ENCODE measurements at places on chromosomes 2 and 18.

DNA sequence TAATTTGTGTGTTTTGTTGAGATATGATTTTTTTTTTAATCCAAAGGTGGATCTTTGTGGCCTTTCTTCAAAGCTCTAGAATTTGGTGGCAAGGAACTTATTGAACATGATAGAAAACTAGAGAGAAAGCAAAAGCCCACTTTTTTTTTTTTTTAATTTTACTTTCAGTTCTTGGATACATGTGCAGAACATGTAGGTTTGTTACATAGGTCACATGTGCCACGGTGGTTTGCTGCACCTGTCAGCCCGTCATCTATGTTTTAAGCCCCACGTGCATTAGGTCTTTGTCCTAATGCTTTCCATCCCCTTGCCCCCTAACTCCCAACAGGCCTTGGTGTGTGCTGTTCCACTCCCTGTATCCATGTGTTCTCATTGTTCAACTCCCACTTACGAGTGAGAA, 135.9 kb downstream of the RHBDD1 start:
- DNase-seq = no peak

DNA sequence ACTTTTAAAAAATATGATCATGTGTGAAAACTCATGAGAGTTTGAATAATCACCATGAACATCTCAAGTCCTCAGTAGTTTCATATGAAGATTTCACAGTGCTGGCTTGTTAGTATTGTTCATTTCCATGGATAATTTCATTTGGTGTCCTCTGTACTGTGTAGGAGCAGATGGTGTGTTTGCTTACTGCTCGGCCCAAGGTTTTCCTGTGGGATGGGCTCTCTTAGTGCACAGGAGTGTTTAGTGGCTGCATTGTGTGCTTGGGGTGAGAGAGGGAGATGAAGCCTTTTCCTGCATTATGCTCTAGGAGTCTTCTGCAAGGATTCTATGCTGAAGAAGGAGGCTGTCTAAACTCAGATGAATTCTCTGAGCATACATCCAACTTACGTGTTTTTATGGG, 270.6 kb downstream of the SOCS6 start:
- no peak for DNase-seq

DNA sequence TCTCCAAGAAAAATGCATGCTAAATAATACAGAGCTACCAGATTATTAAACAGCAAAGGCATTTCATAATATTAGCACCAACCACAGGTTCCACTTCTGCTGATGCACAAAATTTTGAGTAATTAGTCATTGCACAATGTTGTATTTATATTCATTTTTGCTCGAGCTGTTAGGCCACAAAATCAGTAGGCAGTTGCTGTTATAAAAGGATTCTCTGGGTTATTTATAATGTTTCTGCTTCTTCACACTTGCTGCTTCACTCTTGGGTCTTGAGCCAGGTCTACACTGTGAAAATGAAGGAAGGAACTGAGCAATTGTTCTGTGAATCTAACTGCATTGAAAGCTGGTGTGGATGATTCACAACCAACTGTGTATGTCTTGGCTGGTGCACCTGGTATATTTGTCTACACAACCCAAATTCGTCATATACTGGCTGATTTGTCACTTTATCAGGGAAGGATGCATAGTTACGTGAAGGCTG, 38.3 kb downstream of the MRPL33 start:
- no peak for DNase-seq

GRCh38 chr18:44516450-44516849, 164.2 kb upstream of the SETBP1 start:
- DNase-seq = no peak

DNA sequence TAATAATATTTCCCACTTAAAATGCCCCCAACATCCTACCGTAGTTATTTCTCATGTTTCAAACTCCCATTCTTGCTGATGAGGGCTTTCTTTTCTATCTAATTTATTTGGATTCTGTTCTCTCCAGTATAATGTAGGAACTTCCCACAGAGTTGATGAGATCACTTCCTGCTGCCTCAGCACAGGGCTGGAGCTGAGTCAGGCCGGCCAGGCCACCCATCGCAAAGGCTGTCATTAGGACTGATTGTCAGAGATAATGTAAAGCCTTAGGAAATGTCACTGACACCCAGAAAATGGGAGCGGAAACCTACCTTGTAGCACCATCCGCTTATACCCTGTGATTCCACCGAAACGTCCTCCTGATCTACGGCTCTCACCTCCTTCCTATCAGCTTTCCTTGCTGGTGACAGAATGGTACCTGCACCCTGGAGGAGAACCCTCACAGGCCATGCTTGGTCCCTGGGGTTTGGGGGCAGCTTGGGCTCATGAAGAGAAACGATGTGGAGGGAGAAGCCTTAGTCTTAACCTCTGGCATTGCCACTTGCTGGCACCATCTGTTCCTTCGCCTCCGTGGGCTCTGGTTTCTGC, 672.8 kb upstream of the ID2 start:
- no peak for DNase-seq

DNA sequence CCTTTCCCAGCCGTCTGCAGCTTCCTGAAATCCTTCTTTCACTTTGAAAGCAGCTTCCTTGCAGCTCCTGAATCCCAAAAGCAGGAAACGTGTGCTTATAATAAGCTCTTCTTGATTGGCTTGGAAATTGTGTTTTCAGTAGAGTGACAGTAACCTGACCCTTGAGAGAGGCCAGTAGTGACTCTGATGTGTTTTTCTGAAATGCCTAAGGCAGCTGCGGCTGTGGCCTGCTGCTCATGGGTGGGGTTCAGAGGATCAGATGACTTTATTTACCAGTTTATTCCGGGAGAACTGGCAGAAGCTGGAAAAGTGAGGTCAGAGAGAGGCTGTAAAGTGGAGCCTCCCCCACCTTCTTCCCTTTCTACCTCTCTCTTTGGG, 31.9 kb upstream of the RPIA start:
- DNase-seq = no peak

DNA sequence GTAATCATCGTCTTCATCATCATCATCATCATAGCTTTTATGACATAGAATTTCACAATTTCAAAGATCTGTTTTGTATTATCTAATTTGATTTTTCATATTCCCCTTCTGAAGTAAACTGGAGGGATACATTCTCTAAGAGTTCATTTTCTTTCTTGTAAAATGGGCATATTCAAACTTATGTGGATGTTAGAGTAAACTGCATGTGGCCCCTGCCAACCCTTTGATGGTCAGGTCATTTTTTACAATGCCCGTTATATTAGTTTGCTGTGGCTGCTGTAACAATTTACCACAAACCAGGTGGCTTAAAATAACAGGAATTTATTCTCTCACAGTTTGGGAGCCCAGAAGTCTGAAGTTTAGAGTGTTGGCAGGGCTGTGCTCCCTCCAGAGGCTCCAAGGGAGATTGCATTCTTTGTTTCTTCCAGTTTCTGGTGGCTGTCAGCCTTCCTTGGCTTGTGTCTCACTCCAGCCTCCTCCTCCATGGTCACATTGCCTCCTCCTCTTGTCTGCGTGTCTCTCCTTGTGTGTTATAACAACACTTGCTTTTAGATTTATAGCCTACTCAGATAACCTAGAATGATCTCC, 127.5 kb upstream of the MMADHC start:
- DNase-seq = peak; percentile 5

DNA sequence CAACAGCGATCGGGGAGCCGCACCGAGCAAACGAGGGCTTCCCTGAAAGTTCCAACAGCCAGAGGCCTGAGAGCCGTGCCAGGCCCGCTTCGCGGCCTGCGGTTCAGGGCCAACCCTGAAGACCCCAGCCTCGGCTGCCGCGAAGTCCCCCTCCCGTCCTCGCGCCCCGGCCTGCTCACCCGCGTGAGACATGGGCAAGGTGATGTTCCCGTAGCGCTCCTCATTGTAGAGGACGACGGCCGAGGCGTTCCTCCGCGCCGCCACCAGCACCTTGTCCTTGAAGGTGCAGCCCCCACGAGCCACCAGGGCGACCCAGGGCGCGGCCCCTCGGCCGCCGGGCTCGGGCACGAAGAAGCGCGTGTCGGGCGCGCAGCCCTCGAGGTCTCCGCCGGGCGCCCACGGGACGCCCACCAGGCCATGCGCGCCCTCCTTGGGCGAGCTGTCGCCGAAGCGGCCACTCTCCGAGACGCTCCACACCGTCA, 510 bp downstream of the RNF149 start:
- DNase-seq = no peak

DNA sequence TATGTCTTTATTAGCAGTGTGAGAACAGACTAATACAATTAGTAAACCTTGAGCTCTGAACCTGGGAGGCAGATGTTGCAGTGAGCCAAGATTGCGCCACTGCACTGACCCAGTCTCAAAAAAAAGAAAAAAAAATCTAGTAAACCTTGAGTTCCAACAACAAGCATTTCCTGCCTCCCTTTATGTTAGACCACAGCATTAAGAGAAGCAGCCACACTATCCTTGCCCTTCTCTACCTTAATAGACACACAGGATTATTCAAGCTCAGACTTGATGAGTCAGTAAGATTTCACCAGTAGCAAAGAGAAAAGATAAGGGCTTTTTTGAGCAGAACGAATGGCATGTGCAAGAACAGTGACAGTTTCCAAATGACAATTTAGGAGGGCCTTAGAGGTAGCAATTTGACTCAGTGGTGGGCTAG, 18.0 kb upstream of the GLS start:
- no peak for DNase-seq

DNA sequence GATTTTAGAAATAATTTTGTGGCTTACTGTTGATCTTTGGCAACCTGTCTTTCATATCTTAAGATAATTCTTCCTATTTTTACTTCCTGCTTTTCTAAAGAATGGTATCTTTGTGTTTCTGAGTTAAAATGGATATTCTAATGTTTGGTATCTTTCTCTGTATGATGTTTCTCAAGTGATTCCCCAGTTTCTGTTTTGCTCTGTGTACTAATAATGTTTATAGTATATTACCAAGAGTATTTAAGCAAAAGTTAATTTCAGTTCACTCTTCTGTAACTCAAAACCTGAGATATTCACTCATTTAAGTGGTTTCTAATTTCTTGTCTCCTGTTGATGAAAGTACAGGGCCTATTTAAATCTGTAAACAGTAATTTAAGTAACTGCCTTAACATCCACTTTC, 58.3 kb downstream of the CCDC150 start:
- DNase-seq = no peak

GRCh38 chr2:174023591-174024523, 58.7 kb upstream of the SP3 start:
- DNase-seq = no peak

DNA sequence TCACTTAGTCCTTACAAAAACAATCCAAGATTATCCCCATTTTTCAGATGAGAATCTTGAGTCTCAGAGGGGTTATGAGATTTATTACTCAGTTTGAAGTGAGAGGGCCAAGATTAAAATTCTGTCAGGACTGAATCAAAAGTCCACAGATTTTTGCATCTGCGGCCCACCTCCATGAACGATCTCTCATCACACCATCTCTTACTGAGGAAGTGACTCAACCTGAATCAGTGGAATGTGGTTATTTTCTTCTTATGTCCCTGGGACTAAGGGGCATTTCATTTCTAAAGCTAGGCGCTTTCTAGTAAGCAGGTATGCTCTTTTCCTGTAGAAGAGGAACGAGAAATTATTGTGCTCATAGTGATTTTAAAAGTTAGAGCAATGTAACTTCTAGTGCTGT, 360.3 kb upstream of the SPHKAP start:
- no peak for DNase-seq

Measured in GDM1 (cell line).